ENCODE measurements at places on chromosomes 5 and 9.

DNA sequence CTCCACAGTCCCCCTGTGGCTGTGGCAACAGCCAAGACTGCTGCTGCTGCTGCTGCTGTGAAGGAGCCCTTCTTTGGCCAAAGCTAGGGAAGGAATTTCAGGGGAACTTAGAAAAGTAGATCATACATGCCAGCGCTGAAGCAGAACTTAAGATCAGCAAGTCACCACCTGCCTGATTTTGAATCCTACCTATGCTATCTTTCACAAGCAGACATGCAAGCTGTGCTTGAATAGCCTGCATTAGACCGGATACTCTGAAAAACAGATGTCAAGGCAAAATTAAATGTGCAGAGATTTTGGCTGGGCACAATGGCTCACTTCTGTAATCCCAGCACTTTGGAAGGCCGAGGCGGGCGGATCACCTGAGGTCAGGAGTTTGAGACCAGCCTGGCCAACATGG is 99.3 kb upstream of the ZNF366 start:
- DNase-seq: no peak

DNA sequence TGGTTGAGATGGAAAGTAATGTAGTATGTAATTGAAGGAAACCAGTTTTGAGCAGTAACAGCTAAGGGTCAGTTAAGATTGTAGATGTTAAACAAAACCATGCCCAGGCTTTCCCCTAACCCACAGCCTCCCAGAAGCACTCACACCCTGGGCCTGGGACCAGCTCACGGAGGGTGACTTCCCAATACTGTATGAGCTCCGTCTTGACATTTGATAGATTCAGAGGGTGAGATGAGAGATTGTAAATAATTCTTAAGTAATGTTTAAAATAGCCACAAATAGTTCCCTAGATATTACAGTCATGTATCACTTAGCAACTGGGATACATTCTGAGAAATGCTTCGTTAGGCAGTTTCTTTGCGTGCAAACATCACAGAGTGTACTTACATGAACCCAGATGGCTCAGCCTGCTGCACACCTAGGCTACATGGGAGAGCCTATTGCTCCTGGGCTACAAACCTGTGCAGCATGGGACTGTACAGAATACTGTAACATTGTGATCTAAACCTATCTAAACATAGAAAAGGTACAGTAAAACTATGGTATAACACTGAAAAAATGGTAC is 140.7 kb downstream of the FANCC start:
- no peak for DNase-seq

GRCh38 chr5:180222056-180222455 is 13.0 kb upstream of the RASGEF1C start:
- DNase-seq: no peak

DNA sequence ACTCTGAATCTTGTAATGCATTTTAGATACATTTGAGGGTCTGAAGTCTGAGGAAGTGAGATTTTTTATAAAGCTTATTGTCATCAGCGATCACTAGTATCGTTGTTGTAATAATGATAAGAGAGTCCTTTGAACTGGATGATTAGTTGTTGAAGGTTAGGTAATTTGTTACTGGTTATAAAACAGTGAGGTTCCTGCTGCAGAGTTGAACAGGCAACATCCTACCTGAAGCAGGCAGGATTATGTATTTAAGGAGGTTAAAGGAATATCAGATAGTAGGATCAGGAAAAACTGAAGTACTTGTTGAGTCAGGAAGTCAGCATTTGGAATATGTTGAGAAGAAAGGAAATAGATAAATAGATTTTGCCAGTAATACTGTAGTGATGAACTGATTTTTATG is 106.7 kb downstream of the VPS13A start:
- no peak for DNase-seq

GRCh38 chr5:2178071-2178477 is 295.3 kb upstream of the IRX4 start:
- DNase-seq: no peak

DNA sequence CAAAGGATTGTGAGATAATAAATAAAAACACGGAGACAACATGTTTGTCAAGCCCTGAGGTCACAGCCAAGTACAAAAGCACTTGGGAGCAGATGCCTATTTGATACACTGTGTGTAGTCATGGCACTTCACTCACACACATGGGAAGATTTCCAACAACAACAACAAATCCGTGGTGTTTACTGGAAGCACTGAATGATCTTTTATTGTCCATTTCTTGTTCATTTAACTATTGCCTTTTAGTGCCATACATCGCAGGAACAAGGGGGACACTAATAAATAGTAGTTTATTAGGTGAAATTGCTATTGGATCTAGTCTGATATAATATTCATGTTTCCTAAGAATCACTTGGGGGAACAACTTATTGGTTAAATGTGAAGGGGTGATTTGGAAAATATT is 20.4 kb upstream of the GDNF start:
- no peak for DNase-seq

DNA sequence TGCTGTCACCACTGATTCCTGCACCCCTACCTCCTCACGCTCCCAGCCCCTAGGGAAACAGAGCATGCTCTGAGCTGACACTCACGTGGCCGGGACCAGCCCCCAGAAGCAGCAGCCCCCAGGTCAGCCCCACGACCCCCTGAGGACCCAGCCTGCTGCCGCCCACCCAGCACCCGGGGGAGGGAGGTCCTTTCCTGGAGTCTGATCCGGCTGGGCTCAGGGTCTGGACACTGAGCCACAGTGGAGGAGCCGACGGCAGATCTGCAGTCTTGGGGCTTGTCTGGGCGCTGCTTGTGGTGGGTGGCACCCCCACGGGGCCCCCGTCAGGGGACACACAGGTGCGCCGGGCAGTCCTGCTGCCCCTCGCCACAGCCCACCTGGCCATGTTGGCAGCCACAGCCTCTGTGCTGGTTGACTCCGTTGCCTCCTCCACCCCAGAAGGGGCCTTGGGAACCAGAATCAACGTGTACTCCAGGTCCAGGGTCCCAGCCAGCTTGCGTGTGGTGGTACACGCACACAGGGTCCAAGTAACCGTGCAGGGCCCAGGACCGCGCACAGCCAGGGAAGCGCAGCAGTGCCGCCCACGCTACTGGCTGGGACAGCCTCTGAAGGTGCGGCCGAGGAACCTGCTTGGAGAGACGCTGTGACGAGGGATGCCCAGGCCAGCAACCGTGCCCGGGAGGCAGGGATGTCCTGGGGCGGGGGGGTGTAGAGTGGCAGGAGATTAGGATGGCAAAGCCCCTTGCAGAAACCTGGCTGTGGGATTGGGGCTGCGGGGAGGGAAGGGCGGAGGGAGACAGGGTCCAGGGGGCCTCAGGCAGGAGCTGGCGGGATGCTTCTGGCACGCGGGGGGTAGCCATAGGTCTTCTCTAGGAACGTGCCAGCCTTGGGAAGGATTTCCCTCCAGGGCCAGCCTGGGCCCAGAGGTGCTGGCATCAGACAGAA is 3.5 kb downstream of the DNLZ start:
- DNase-seq: no peak

DNA sequence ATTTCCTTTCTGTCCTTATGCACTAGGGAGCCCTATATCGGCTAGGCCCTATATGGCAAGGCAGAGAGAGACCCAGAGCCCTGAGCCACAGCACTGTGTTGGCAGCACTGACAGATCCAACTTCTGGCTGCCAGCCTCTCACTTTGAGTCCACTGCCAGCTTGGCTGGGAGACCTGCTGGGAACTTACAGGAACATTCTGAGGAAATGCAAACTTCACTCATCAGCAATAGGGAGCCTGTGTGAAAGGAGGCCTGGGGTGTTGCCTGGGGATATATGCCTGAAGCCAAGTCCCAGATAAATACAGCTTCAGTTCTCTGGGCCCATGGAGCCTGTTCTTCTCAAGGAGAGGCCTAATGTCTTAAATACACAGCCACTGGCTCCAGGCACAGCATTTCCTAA is 78.0 kb downstream of the ADRB2 start:
- no peak for DNase-seq

DNA sequence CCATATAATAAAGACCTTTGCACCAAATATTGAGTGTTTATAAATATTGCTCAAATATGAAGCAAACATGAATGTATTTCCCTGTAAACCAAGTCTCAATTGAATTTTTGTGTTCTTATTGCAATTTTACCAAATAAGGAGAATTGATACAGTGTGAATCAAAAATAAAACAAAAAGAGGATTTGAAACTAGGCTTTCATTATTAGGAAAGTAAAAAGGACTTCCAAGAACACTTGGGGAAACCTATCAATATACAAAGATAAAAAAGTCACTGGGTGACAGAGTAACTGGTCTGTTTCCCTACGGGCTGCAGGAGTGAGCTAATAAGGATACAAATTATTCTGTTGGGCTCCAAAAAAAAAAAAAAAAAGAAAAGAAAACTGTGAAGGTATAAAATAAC is 44.8 kb upstream of the SNX2 start:
- no peak for DNase-seq

GRCh38 chr9:36575411-36575882 is 2.8 kb downstream of the MELK start:
- DNase-seq: no peak

DNA sequence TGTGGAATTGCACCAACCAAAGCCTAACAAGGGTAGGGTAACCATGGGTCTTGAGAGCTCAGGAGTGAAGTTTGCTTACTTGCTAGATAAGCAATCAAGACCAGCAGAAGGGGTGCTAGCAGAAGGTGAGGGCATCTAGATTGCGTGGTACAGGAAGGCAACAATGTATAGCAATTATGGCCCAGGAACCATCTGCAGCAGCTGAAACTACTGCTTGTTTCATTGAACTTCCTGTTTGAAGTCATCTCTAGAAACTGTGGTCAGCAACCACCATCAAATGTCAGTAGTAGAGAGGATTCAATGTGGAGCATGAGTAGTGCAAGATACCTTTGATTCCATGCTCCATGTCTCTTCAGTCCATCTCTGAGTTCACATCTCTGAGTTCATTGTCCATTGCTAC is 462.1 kb upstream of the GRAMD2B start:
- DNase-seq: no peak

GRCh38 chr5:20113031-20113715 is 125.2 kb upstream of the CDH18 start:
- DNase-seq: no peak

DNA sequence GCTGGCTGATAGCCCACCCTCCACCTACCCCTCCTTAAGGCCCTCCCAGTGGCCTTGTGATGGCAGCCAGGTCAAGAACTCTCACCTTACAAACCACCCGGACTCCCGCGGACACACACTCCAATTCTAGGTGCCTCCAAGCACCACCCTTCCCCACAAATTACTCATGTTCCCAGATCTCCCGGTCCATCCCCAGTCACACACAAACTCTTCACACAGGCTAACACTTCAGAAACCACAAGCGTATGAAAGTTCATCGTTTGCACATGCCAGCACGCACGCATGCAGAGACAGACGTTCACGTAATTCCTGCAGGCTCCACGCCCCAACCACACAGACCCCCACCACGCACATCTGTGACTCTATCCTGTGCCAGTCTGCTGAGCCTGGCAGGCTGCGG is 18.0 kb downstream of the NR5A1 start:
- no peak for DNase-seq

DNA sequence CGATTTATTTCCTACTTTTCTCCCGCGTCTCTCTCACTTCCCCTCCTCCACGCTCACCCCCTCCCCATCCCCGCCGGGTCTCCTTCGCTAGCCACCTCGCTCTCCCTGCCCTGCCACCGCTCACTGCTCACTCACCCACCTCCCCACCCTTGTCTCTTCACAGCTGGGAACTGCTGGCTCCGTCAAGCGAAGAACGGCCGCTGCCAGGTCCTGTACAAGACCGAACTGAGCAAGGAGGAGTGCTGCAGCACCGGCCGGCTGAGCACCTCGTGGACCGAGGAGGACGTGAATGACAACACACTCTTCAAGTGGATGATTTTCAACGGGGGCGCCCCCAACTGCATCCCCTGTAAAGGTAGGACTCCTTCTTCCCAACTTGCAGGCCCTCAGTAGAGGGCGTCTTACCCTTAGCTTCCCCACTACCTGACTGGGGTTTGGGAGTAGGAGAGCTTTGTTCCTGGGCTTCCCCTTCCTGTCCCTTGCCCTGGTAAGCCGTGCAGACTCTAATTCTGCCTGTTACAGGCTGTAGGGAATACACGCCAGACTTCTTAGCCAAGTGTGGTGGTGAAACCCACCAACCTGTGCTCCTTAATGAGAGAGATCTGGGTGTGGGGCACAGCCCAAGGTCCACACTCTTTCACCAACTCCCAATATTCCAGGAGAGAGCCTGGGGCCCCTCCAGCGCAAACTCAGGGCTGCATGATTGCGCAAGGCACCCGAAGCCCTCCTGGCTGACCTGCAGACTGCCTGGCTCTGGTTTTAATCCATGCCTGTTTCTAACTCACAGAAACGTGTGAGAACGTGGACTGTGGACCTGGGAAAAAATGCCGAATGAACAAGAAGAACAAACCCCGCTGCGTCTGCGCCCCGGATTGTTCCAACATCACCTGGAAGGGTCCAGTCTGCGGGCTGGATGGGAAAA is 2.5 kb downstream of the FST start:
- DNase-seq: no peak

GRCh38 chr5:4700069-4700468 is 440.1 kb upstream of the ADAMTS16 start:
- peak; percentile 30 for DNase-seq

GRCh38 chr9:266228-266627 is 51.6 kb downstream of the DOCK8 start:
- no peak for DNase-seq

DNA sequence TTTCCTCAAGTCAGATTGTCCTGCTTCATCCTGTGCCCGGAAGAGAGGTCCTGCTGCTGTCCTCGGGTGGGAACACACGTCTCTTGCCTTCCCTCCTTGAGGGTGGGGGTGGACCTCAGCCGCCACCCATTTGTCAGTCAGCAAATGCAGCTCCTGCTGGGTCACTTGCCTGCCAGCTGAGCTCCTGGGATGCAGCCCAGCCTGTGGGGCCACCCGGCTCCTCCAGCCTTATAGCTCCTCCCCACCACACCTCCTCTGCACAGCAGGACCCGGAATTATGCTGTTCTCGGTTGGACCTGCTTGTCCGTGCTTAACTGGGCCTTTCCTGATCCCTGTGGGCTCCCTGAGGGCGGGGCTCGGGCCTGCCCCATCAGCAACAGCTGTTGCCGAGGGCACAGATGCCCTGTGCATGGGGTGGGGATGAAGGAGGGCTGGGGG is 52.7 kb downstream of the RXRA start:
- no peak for DNase-seq

- DNase-seq: no peak
Observed at GRCh38 chr9:121601194-121601593, 50.2 kb upstream of the DAB2IP start.

GRCh38 chr5:178176791-178177190 is 10.4 kb downstream of the GMCL2 start:
- DNase-seq: no peak

GRCh38 chr9:109270441-109270840 is 50.4 kb downstream of the EPB41L4B start:
- no peak for DNase-seq

- no peak for DNase-seq
Observed at GRCh38 chr5:109786206-109786855, 96.6 kb downstream of the MAN2A1 start.

- no peak for DNase-seq
Observed at GRCh38 chr9:98341157-98342097, 86.0 kb upstream of the TBC1D2 start.

DNA sequence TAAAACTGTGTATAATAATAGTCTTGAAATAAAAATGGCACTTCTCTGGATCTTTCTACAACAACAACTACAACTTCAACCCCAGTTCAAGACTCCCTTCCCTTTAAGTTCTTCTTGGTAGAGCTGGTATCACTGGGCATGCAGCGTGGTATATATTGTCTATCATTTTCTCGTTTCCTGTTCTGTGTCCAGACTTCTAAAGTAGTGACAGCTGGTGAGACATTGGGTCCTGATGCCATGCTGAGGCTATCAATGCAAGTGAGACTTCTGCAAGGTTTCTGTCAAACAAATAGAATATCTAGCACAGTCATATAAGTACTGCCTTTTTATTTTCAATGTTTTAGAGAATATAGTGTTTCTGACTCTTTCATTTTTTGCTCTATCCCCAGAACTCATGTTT is 123.0 kb upstream of the GRIN3A start:
- DNase-seq: no peak
